ENCODE measurements at places on chromosomes 2 and 18.

GRCh38 chr18:78363556-78364387, 615.8 kb upstream of the SALL3 start:
- no peak for DNase-seq

- DNase-seq, result no peak
Observed at GRCh38 chr2:42713920-42714319, 50.0 kb downstream of the OXER1 start.

GRCh38 chr2:224078656-224079055, 39.6 kb upstream of the SERPINE2 start:
- no peak for DNase-seq

DNA sequence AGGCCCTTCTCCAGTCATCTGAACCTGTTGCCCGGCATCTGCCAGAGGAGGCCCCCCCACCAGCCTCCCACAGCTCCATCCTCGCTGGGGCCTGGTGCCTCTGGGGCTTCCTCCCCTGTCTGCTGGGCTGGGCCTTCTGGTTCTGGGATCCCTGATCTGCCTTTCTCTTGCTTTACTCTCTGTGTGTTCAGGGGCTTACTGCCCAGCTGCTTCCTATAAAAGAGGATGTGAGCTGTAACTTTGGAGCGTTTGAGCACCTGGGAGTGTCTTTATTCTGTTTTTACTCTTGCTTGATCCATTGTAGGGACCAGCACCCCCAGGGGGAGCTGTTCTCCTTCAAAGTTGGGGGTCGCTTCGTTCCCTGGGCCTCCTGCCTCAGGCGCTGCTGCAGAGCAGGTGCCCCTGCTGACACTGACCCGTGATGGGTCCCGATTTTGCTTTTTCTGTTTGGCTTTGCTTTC, 23.1 kb upstream of the FAHD2A start:
- no peak for DNase-seq

DNA sequence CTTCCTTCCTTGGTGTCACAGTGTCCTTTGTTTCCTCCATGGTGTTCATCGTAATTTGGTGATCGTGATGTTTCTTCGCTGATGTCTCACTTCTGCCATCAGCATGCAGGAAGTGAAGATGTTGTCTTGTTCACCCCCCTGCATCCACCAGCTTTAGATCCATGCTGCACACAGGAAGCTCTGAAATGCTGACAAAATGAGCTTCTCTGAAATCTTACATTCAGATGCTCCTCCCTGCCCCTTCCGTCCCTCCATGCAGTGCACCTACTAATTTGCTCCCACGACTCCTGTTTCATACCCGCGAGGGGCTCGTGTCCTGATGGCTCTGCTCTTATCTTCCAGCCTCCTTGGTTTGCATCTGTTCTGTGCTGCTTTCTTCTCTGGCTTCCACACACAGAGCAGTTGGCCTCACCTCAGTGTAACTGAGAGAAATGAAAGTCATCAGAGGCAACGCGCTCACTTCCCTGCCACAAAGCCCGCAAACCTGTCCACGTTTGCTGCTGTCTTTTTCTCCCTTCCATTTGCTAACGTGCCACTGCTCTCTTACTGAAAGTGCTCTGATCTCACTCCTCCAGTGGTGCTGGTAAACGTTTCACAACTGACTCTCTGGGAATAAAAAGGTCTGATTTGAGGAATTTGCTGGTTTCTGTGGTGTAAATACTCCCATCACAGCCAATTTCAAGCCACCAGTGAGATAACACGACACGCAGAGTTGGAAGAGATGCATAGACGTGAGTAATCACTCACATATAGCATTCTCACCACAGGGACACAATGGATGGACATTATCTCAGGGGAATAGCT, 41.0 kb upstream of the MGAT4A start:
- DNase-seq, result no peak

GRCh38 chr18:49647496-49648168, 85.8 kb downstream of the LIPG start:
- DNase-seq, result no peak

DNA sequence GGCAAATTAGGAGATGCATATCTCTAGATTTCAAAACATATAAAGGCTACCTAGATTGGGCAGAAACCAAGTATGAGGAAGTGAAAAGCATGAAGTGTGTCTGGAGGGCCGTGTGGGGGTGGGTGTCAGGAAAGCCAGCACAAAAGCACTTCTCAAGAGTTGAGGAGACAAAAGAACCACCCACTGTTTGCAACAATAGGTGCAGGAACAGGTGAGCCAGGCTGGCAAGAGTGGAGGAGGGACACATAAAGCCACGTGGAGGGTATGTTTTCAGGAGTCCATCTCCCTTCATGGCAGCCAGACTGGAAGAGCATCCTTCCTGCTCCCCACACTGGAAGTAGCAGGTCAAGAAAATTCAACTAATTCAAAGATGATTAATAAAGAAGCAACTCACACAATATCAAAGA, 96.4 kb downstream of the CERS6 start:
- peak; percentile 34 for DNase-seq

DNA sequence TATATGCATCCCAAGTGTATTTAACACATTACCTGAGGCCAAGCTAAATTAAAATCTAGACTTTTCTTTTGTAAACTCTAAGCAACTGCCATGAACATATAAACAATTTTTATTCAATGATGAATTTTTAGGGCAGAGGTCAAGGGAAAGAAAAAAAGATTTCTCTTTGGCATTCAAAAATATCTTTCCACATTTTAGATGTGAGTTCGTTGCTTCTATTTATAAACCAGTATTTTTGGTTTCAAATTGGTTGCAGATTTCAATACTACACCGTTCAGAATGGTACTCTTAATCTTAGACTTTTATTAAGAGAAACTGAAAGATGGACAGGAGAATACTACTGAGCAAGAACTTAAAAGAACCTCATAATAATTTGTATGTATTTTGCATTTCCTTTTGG, 293.6 kb upstream of the CCDC68 start:
- DNase-seq, result no peak

DNA sequence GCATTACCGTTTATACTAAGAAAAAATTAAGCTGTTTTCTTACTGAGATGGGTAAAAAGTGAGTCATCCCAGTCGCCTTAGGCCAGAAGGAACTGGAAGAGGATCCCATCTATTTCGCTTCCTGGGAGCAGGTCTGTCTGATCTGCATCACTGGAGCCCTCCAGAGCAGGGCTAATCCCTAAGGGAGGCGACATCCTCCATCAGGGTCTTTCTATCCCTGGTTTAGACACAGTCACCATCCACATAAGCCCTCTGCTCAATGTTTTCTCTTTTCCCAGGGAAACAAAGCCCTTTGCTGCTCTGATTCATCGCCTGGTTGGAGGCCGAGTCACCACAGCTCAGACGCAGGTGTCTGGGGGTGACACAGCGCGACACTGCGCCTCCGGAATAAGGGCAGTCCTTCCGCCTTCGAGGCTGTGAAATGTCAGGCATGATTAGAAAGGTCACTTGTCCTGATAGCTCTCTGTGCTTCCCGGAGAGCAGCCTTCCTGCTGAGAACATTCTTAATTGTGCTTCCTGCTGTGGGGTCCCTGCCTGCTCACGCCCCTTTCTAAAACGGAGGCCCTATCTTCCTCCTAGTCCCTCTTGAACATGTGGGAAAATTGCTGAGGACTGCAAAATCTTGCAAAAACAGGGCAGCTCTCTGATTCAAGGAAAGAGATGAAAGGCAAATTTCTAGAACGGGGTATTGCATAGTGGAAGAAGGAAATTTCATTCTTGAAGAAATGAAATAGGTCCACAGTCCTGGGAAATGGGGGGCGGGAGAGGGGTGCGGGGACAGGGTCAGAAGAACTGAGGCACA, 56.3 kb downstream of the MARCHF4 start:
- DNase-seq, result peak; percentile 54

DNA sequence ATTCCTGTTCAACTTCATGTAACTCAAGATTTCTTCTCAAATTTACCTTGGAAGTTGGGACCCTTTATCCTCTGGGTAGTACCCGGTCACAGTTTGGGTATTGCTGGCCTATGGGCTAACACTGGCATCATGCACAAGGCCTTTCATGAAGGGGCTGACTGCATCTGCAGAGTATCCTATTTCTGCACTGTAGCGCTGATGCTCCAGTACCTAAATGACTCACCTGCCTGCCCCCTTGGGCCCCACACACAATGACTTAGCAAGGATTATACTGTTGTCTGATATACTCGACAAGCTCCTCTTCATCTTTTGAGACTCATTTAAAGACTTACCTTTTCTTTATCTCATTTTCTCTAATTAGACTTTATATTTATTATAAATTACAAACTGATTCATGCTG, 39.9 kb downstream of the DNAH6 start:
- no peak for DNase-seq

- peak; percentile 55 for DNase-seq
Observed at GRCh38 chr18:48777026-48777743, 173.6 kb downstream of the SMAD7 start.

- no peak for DNase-seq
Observed at GRCh38 chr18:35478520-35479435, 19.0 kb downstream of the INO80C start.

GRCh38 chr2:88234760-88235159, 64.6 kb downstream of the THNSL2 start:
- DNase-seq, result no peak

GRCh38 chr18:57581301-57581934, 5.1 kb downstream of the FECH start:
- DNase-seq, result peak; percentile 9

DNA sequence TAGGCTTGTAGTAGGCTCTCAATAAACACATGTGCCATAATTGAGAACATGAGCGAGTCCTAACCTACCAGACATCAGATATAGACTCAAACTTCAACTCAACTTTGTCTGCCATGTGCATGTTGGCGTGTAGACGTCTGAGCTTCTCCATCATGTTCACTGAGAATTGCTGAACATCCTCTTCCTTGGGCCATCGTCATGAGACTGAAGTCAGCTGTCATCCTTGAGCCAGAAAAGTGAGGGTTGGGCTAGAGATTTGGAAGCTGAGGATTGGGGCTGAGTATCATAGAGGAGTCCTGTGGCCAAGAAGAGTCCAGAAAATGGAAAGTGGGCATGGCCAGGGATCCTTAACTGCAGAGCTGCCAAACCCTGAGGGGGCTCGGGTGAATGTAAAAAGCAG, 7.8 kb upstream of the EFR3B start:
- DNase-seq, result no peak

DNA sequence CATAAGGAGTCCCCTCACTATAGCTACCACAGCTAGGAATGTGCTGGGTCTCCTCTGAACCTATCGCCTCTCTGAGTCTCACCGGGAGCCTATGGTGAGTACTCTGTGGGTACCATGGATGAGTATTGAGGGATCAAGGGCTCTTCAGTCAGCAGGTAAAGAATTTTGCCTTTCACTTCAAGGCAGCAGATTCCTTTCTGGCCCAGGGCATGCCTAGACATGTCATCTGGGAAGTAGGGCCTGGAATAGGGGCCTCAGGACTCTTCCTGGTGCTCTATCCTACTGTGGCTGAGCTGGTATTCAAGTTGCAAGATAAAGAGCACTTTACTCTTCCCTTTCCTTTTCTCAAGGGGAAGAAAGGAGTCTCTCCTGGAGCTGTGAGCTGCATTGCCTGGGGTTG, 85.6 kb upstream of the LHCGR start:
- DNase-seq, result no peak

DNA sequence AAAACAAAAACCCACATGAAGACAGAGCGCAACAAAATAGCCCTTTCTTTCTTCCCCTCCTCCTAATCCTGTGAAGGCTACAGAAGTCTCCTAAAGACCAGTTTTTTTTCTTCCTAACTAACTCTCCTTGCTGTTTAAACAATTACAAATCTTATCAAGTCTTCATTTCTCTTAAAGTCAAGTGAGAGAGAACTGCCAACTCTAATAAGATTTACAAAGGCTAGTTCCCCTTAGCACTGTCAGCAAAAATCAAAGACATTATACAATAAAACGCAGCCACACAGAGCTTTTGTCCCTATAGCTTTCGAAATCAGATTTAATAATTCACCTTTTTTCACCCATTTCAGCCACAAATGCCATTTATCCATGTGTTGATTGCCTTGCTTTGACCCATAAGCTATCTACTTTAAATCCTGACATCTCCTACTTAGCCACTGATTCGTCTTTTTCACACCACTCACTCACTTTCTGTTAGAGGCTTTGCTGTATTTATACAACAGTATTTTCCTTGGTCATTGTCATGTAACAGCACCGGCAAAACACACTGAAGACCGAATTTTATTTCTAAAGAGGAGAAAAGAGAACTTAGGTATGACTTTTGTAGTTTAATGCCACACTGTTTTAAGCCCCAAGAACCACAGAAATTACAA, 5.9 kb downstream of the NRXN1 start:
- DNase-seq, result no peak

DNA sequence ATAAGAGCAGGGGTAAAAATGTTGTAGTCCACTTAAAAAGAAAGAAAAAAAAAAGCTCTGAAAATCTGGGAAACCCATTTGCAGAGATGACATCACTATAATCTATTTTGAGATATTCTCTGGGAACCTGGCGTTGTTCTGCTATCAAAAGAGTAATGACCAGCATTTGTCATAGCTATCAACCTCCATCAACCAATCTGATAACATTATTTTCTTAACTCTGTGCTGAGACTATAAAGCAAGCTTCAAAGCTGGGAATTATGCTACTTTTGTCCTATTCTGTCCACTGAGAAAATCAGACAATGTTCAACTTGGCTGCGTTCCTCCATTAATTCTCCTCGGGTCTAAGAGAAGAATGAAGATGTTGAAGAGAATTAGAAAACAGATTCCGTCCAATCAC, 107.5 kb downstream of the STK39 start:
- no peak for DNase-seq

GRCh38 chr2:176415937-176416499, 146.8 kb downstream of the MTX2 start:
- DNase-seq, result no peak

DNA sequence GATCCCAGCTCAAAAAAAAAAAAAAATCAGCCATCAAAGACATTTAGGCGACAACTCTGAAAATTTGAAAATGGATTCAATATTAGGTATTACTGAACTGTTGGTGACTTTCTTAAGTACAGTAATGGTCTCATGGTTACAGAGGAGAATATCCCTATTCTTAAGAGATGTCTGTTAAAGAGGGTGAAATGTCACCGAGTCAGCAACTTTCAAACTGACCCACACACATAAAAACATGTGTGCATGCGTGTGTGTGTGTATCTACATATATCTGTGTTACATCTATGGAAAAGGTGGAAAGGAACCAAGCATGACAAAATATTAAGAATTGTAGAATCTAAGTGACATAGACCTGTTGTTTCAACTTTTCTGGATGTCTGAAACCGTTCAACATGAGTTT, 41.6 kb upstream of the GLI2 start:
- DNase-seq, result no peak

- no peak for DNase-seq
Observed at GRCh38 chr18:63040788-63041410, 278.7 kb downstream of the BCL2 start.

DNA sequence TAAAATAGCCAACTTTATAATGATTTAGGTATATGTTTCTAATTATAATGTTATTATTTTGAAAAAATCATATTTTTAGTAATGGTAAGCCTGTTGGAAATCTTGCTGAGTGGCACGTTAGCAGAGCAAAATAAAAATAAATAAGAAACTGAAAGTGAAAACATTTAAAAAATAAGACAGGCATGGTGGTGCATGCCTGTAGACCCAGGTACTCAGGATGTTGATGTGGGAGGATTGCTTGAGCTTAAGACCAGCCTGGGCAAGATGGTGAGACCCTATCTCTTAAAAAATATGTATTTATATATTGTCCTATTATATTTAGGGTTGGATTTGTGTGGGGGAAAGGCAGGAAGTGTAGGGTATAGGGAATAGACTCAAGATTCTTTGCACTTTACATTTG, 15.8 kb upstream of the ANKRD12 start:
- DNase-seq, result no peak

- DNase-seq, result no peak
Observed at GRCh38 chr2:176117162-176117822, 714 bp downstream of the HOXD10 start.

Data from NCI-H1417 (cell line).